ENCODE measurements at places on chromosomes 1 and 21. TPM values are rescaled to one million over a fixed set of nuclear protein-coding genes. Genes with fewer than 3 reads are reported as not detected.

Gene TAS1R3
- not detected for total RNA-seq

Gene HSD3B2
- total RNA-seq: not detected

GRCh38 chr1:151047591-151047924 lies at the start of gene C1orf56:
Gene C1orf56, plus strand, starts transcription at chr1:151047751. Its CDS starts 97 bp downstream, at chr1:151047848.
- peak; percentile 91 for DNase-seq
- no peaks in the 10 kb centered on the region for H3K27me3 ChIP-seq
- H3K4me3 ChIP-seq: peak within 1 kb of the TSS; percentile 70
- peak within 1 kb of the TSS; percentile 89 for H3K27ac ChIP-seq
- H3K36me3 ChIP-seq: peaks cover 11% of the 10 kb centered on the region

Gene CLCA1
- not detected for total RNA-seq

Gene S100A7A
- not detected for total RNA-seq

Gene HTR1D
- total RNA-seq: not detected

GRCh38 chr1:56073206-56073605 lies 506.2 kb downstream of the PLPP3 start:
- peaks cover 22% of the 10 kb centered on the region for H3K4me1 ChIP-seq
- no peak for DNase-seq
- H3K27ac ChIP-seq: peak overlapping the region; percentile 64
- H3K36me3 ChIP-seq: no peaks in the 10 kb centered on the region

GRCh38 chr21:24658926-24659325 lies 948.4 kb downstream of the MRPL39 start:
- DNase-seq: no peak
- no peaks in the 10 kb centered on the region for H3K36me3 ChIP-seq
- H3K27me3 ChIP-seq: no peaks in the 10 kb centered on the region
- H3K4me1 ChIP-seq: no peaks in the 10 kb centered on the region
- no peak overlapping the region for H3K27ac ChIP-seq

Gene CR1L
- total RNA-seq: not detected

Gene PIP5K1A
- total RNA-seq: 40.2 TPM

Data from sigmoid colon (tissue), 7 donors.